Activated CD4-positive, alpha-beta T cell treated with anti-CD3 and anti-CD28 coated beads, Interleukin-2, amount 50 U/mL, for 4 hours (primary cell): ENCODE measurements at places on chromosomes 2 and 18.

GRCh38 chr2:24957221-24957620, 14.5 kb downstream of the DNAJC27 start:
- no peak for DNase-seq

DNA sequence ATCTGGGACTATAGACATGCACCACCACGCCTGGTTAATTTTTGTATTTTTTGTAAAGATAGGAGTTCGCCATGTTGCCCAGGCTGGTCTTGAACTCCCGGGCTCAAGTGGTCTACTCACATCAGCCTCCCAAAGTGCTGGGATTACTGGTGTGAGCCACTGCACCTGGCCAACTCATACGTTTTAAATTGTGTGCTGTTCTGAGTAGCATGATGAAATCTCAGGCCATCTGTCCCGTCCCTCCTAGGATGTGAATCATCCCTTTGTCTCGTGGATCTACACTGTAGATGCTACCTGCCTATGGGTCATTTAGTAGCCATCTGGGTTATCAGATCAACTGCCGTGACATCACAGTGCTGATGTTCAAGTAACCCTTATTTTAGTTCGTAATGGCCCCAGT, 38.5 kb upstream of the RMP24 start:
- no peak for DNase-seq

GRCh38 chr2:167508709-167509108, 620.4 kb downstream of the XIRP2 start:
- DNase-seq, result no peak

DNA sequence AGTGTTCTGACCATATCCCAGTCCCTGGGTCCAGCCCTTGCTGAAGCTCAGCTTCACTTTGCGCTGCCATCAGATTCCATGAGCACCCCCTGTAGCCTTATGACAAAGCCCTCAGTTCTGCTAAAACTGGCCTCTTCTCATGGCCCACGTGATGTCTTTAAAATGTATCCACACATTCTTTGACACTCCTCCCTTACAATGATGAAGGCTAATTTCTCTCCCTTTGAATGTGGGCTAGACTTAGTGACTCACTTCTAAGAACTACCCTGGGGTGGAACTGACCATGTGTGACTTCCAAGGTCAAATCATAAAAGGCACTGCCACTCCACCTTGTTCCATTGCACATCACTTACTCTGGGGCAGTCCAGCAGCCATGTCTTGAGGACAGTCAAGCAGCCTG, 45.4 kb upstream of the GORASP2 start:
- DNase-seq, result no peak

DNA sequence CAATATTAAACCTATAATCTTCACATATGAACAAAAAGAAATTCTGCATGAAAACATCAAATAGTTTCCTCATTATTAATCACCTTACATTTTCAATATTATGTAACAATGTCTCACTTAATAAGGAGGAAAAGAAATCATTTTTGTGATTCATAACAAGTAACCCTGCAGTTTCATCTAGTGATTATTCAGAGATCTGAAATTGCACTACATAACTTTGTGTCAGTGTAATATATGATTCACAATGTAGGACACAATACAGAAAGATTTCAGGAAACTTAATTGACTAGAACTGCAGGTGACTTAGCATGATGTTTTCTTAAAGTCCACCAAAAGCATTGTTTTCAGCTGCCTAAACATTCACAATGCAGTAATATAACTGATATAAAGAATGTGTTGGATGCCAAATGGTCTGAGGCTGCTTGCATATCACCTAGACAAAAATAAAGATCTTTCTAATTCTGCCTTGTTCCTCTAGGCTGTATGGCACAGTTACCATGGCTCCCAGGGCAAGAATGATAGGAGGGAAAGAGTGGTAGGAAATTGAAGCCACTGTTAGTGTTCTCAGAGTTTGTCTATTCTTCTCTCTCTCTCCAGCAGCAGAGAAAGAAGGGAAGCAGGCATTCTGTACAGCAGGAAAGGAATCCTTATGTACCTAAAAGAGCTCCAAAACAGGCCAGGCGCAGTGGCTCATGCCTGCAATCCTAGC, 366.6 kb downstream of the FSIP2 start:
- DNase-seq, result no peak

GRCh38 chr18:25830787-25831186, 259.6 kb downstream of the SS18 start:
- DNase-seq, result no peak

- DNase-seq, result no peak
Observed at GRCh38 chr2:104859766-104860450, 6.0 kb downstream of the POU3F3 start.

- DNase-seq, result no peak
Observed at GRCh38 chr2:7419186-7419585, 502.0 kb downstream of the RNF144A start.

- no peak for DNase-seq
Observed at GRCh38 chr2:26608557-26608956, 32.6 kb downstream of the CIB4 start.

- no peak for DNase-seq
Observed at GRCh38 chr2:36246320-36246990, 109.1 kb upstream of the CRIM1 start.

- no peak for DNase-seq
Observed at GRCh38 chr2:168237741-168238140, 9.7 kb downstream of the STK39 start.

DNA sequence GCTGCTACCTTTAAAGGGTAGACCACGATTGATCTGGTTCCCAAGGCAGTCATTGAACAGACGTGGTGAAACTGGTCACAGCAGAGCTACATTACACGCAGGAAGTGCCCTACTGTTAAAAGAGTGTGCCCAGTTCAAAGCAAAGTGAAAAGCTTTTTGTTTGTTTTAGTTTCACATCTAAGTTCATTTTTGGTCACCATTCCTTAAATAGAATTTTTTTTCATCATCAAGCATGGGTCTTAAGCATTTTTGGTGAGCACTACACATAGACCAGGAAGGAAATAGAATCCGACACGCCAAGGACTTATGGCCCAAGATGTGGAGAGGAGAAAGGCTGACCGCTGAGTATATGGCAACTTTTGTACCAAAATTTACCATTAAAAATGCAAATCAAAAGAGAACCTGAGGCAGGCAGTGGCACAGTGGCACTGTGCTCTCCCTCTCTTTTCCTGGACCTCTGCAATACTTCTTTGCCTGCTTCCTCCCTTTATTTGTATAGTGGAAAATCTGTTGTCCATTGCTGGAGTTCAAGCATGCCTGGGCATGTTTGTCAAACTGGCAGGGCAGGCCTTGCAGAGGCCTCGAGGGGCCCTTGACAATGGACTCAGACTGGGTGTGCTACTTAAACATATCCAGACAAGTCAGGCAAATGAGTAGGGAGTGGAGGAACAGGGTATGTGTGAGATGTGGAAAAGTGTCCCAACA, 42.6 kb upstream of the HNRNPA3 start:
- DNase-seq, result no peak

GRCh38 chr2:187875261-187876141, 321.3 kb upstream of the TFPI start:
- DNase-seq, result no peak

GRCh38 chr2:216189410-216189809, 80.3 kb downstream of the XRCC5 start:
- DNase-seq, result no peak
